ENCODE measurements at places on chromosomes 3 and 15. TPM values are rescaled to one million over a fixed set of nuclear protein-coding genes. Genes with fewer than 3 reads are reported as not detected.

Gene DAZL
- total RNA-seq, result not detected

Gene DTX3L
- 40.8 TPM for total RNA-seq

Gene SNTN
- total RNA-seq, result not detected

Gene ADAMTS9
- total RNA-seq, result not detected

Gene NR1D2
- total RNA-seq, result 5.4 TPM

Gene CYP1A1
- total RNA-seq, result 0.64 TPM

Gene DUOXA2
- total RNA-seq, result not detected

Gene IFT80
- 13.4 TPM for total RNA-seq

Gene FOXL2NB
- not detected for total RNA-seq

Gene EOMES
- 1.5 TPM for total RNA-seq

Gene ACKR4
- total RNA-seq, result not detected

Gene ITGA11
- 0.59 TPM for total RNA-seq

Gene EHHADH
- 1.9 TPM for total RNA-seq

Gene PARP15
- 9.1 TPM for total RNA-seq

Gene KNG1
- total RNA-seq, result not detected

Gene ATP13A5
- not detected for total RNA-seq

Gene COLQ
- 1.4 TPM for total RNA-seq

Gene SCAMP5
- 0.33 TPM for total RNA-seq

Gene MESP2
- total RNA-seq, result not detected

Gene STRIT1
- total RNA-seq, result not detected

Gene POLG
- 94.8 TPM for total RNA-seq

Gene CHRNA7
- not detected for total RNA-seq

Gene ROPN1B
- not detected for total RNA-seq

Gene TGM4
- total RNA-seq, result not detected

Gene MEX3B
- 0.82 TPM for total RNA-seq

Gene TMCO5A
- not detected for total RNA-seq

Gene VWA5B2
- total RNA-seq, result not detected

Gene GTPBP8
- 34.7 TPM for total RNA-seq

Gene IL1RAP
- total RNA-seq, result 15.8 TPM

Gene TMIE
- 1.3 TPM for total RNA-seq

Gene KCNH8
- not detected for total RNA-seq

Gene TTLL13
- total RNA-seq, result 0.73 TPM

Gene CNTN4
- not detected for total RNA-seq

Gene FBXO40
- not detected for total RNA-seq

Gene PLSCR2
- total RNA-seq, result not detected

Gene COX17
- total RNA-seq, result 108 TPM

Gene PLCL2
- total RNA-seq, result 16.7 TPM

Gene ZNF80
- 0.31 TPM for total RNA-seq

Gene ENTPD3
- not detected for total RNA-seq

Gene TGM5
- total RNA-seq, result not detected

Gene TEX55
- not detected for total RNA-seq

Gene SENP7
- 18.4 TPM for total RNA-seq

Gene CFAP92
- total RNA-seq, result not detected

Gene FRMD4B
- total RNA-seq, result 29.1 TPM

Data from activated CD4-positive, alpha-beta memory T cell treated with anti-CD3 and anti-CD28 coated beads for 36 hours (primary cell).